Aorta (tissue), 5 donors: ENCODE measurements at places on chromosomes 2 and 18. TPM values are rescaled to one million over a fixed set of nuclear protein-coding genes. Genes with fewer than 3 reads are reported as not detected.
A peak's percentile ranks its signal among the peaks of the same experiment; 100 is the strongest.

GRCh38 chr2:28668880-28669279 lies 82.8 kb upstream of the PPP1CB start:
- no peaks in the 10 kb centered on the region for H3K27me3 ChIP-seq
- no peak overlapping the region for H3K4me3 ChIP-seq
- DNase-seq: no peak
- peaks cover 5% of the 10 kb centered on the region for H3K4me1 ChIP-seq

DNA sequence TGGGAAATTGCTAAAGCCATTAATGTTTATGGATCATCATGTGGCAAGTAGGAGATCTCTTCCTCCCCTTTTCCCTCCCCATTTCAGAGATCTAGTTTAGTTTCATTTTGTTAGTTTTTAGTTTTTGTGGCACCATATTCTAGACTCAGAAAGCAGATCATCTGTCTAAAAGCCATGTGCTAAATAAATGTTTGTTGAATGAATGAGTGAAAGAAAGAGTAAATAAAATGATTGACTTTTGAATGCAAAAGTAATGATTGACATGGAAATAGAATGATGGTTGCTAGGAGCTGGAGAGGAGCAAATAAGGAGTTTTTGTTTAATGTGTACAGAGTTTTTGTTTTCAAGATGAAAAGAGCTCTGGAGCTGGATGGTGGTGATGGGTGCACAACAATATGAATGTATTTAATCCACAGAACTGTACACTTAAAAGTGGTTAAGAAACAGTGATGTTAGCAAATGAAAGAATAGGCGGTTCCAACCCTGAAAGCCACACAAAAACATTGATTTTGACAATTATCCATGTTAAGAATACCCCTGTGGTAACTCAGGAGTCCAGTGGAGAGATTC lies 23.6 kb downstream of the TMEM178A start:
- no peaks in the 10 kb centered on the region for H3K27me3 ChIP-seq
- no peaks in the 10 kb centered on the region for H3K4me1 ChIP-seq

DNA sequence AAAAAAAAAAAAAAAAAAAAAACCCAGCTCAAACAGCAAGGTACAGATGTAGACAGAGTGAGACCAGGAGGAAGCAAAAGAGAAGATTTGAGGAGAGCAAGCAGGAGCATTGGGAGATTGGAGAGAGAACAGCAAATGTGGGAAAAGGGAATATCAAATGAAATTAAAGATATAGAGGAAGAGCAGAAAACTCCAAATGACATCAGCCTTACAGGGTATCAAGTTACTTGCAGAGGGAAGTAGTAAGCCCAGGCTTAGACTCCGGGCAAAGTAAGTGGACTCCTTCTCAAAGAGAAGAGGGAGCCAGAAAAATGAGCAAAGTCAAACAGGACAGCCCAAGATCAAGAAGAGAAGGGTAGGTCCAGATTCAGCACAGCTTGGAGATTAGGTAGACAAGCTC lies 93.3 kb upstream of the PPP1CB start:
- H3K36me3 ChIP-seq: no peaks in the 10 kb centered on the region
- no peaks in the 10 kb centered on the region for H3K27me3 ChIP-seq
- no peak for DNase-seq
- H3K4me3 ChIP-seq: no peak overlapping the region

DNA sequence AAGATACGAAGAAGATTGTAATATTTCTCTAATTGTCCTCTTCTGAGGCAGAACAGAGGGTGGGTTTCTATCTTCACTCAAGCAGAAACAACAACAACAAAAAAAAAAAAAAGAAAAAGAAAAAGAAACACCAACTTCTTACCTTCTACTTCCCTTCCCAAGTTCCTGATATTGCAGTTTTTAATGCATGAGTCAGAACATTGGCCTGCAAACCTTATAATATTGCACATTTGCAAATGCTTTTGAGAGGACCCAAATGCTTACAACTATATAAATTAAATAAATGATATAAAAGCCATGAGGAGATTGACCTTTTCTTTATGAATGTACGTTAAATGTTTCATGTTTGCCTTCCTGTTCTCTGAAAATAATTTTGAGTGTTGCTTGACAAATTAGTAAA lies 37.3 kb downstream of the PAX3 start:
- no peaks in the 10 kb centered on the region for H3K27me3 ChIP-seq
- DNase-seq: no peak
- no peak overlapping the region for H3K4me3 ChIP-seq
- H3K36me3 ChIP-seq: no peaks in the 10 kb centered on the region
- H3K27ac ChIP-seq: no peak overlapping the region
- H3K4me1 ChIP-seq: no peaks in the 10 kb centered on the region

DNA sequence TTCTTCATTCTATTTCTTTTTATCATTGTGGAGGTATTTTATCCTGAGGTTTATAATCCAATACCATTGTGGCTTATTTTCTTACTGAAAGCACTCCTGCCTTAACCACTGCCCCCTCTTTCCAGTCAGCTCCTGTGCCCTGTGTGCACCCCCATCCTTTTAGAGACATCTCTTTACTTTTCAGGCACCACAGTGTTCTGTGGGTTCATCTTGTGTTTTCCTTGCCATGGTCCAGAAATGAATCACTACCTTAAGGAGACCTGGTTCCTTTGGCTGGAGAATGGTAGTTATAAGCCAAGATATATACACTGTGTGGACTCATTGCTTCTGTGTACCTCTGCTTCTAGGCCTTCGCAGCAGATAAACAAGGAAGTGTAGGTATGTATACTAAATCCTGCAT lies 278.3 kb downstream of the PTGR3 start:
- H3K27me3 ChIP-seq: no peaks in the 10 kb centered on the region
- H3K36me3 ChIP-seq: peaks cover 1% of the 10 kb centered on the region
- H3K27ac ChIP-seq: no peak overlapping the region
- no peak for DNase-seq
- H3K4me1 ChIP-seq: no peaks in the 10 kb centered on the region
- no peak overlapping the region for H3K4me3 ChIP-seq

DNA sequence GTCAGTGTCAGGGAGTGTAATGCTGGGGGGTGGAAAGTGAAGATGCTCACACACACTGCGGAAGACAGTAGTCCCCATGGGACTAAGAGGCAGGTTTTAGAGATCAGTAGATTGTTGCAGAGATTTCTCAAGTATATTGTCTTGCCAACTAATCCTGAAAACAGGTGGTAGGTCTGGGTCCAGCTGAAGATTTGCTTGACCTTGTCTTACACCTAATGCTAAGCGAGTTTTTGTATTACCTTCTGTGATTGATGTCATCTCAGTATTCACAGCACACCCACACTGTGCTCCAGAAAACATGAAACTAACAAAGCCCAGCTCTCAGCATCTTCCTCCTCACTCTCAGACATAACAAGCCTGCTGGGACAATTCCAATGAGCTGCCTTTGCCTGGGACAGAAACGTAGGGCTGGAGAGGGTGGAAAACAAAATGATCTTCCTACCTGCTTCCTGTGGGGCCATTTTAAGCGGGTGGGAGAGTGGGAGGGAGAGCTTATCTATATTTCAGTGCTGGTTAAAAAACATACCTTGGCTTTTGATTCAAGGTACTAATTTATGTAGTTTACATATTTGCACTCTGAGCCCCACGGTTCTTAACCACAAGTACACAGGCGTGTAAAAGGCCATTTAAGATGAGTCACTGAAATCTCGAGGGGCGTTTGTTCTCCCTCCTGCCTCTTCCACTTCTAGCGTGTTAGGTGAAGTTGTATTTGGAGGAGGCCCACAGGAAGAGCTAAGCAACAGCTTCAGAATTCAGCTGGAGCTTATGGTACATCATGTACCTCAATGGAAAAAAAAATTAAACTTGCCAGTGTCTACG lies 23.1 kb upstream of the RBMS1 start:
- no peaks in the 10 kb centered on the region for H3K36me3 ChIP-seq
- H3K4me3 ChIP-seq: no peak overlapping the region
- no peaks in the 10 kb centered on the region for H3K4me1 ChIP-seq
- no peaks in the 10 kb centered on the region for H3K27me3 ChIP-seq
- no peak for DNase-seq
- no peak overlapping the region for H3K27ac ChIP-seq

DNA sequence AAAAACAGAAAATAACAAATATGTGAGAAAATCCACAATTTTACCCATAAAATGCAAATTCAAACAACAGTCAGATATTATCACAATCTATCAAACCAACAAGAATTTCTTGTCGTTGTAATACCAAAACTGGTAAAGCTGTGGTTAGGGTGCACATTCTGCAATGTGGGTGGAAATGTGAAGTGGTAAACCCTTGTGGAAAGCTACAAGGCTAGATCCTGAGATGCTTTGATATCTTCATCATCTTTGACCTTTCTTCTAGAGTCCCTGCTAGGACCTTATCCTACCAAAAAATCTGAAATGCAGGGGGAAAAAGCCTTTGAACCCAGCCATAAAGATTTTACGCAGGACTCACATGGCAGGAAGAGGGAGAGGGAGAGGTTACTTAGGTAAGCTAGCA lies 17.2 kb upstream of the ATG16L1 start:
- no peaks in the 10 kb centered on the region for H3K27me3 ChIP-seq
- no peak overlapping the region for H3K27ac ChIP-seq
- no peak overlapping the region for H3K4me3 ChIP-seq
- no peaks in the 10 kb centered on the region for H3K36me3 ChIP-seq

GRCh38 chr18:77671456-77672167 lies 422.0 kb downstream of the GALR1 start:
- no peaks in the 10 kb centered on the region for H3K4me1 ChIP-seq
- no peak overlapping the region for H3K4me3 ChIP-seq
- H3K27ac ChIP-seq: no peak overlapping the region
- no peaks in the 10 kb centered on the region for H3K36me3 ChIP-seq

The INPP4A gene
- total RNA-seq: 36.8 TPM

GRCh38 chr18:56727399-56727798 lies 76.2 kb downstream of the WDR7 start:
- DNase-seq: no peak
- H3K4me1 ChIP-seq: no peaks in the 10 kb centered on the region
- no peaks in the 10 kb centered on the region for H3K36me3 ChIP-seq
- H3K27ac ChIP-seq: no peak overlapping the region
- no peaks in the 10 kb centered on the region for H3K27me3 ChIP-seq

DNA sequence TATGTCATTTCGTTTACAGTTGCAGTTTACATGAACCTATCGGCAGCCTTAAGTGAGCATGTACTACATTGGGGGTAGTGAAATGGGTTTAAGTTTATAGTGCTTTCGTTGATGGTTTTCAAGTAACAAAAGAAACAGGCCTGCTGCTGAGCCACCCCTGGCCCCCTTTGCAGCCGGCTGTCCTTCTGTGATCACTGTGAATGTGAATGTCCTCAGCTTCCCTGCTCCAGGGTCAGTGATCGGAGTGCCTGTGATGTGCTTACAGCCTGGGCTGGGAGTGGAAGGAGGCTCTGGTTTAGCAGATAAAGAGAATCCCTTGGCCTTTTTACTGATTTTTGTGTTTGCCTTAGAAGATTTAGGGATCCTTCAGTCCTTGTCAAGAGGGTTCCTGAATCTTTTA lies 154.2 kb downstream of the FAM210A start:
- H3K4me3 ChIP-seq: no peak overlapping the region
- no peaks in the 10 kb centered on the region for H3K4me1 ChIP-seq
- H3K36me3 ChIP-seq: no peaks in the 10 kb centered on the region
- H3K27me3 ChIP-seq: no peaks in the 10 kb centered on the region
- no peak for DNase-seq
- no peak overlapping the region for H3K27ac ChIP-seq

The SPDYA gene
- 5.3 TPM for total RNA-seq

GRCh38 chr2:206863716-206864115 lies 75.6 kb upstream of the CPO start:
- no peaks in the 10 kb centered on the region for H3K4me1 ChIP-seq
- no peaks in the 10 kb centered on the region for H3K27me3 ChIP-seq
- no peak overlapping the region for H3K4me3 ChIP-seq
- no peak overlapping the region for H3K27ac ChIP-seq

The ACYP2 gene
- total RNA-seq: 21.2 TPM

DNA sequence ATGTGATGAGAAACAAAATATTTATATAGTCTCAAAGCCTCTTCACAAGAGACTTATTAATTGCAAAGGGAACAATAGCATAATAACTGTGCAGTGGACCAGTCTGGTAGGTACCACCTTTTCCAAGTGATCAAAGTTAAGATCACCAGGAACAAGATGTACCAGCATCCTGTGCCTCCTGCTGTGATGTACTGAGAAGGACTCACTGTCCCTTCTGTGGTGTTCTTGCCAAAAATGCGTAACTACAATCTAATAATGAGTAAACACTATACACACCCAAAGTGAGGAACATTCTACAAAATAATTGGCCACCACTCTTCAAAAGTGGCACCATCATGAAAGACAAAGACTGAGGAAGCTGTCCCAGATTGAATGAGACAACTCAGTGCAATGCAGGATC lies 14.5 kb downstream of the GNLY start:
- H3K4me1 ChIP-seq: no peaks in the 10 kb centered on the region
- H3K36me3 ChIP-seq: no peaks in the 10 kb centered on the region
- H3K27me3 ChIP-seq: no peaks in the 10 kb centered on the region
- H3K4me3 ChIP-seq: no peak overlapping the region
- H3K27ac ChIP-seq: no peak overlapping the region

The EMILIN1 gene
- 200 TPM for total RNA-seq

DNA sequence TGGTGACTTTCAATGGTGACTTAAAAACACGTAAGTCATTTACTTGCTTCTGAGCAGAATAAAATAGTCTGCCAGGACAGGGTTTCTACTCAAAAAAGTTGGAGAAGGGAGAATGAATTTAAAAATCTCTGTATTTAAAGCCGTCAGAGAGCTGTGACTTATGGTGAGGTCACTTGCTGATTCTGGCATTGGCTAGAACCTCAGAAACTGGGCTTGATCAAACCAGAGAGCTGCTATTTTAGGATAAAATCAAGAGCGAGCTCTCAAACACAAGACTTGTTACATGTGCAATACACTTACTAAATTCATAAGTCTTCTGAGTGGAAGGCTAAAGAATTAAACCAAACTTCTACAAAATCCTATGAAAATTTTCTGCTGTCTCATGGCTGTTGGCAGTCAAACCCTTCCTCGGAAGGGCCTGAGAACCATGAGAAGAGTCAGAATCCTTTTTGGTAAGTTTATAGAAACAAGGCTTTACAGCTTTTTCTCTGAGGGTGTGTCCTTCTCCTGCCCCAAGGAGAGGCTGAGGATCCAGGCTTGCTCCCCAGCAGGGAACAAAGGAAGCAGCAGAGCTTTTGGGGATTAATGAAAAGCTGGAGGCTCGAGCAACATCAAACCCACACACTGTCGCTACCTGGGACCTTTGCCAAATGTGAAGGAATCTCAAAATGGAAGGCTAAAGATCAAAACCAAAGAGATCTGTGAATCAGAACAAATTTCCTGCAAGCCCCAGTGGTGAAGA lies 816.4 kb downstream of the SOCS6 start:
- no peaks in the 10 kb centered on the region for H3K36me3 ChIP-seq
- peak overlapping the region; percentile 99 for H3K27ac ChIP-seq
- no peak for DNase-seq
- H3K4me3 ChIP-seq: peak overlapping the region; percentile 6
- no peaks in the 10 kb centered on the region for H3K27me3 ChIP-seq

GRCh38 chr18:384897-385296 lies 115.6 kb downstream of the COLEC12 start:
- no peaks in the 10 kb centered on the region for H3K4me1 ChIP-seq
- DNase-seq: no peak
- no peak overlapping the region for H3K27ac ChIP-seq
- H3K27me3 ChIP-seq: no peaks in the 10 kb centered on the region

The SERPINB4 gene
- not detected for total RNA-seq

- no peaks in the 10 kb centered on the region for H3K4me1 ChIP-seq
- no peaks in the 10 kb centered on the region for H3K36me3 ChIP-seq
- H3K27ac ChIP-seq: no peak overlapping the region
- DNase-seq: no peak
- no peak overlapping the region for H3K4me3 ChIP-seq
- no peaks in the 10 kb centered on the region for H3K27me3 ChIP-seq
These were observed 204.8 kb upstream of the HS6ST1 start for GRCh38 chr2:128523457-128523856.

GRCh38 chr2:100928235-100928634 lies 73.9 kb upstream of the RPL31 start:
- H3K27ac ChIP-seq: no peak overlapping the region
- peaks cover 2% of the 10 kb centered on the region for H3K4me1 ChIP-seq
- H3K4me3 ChIP-seq: no peak overlapping the region
- no peak for DNase-seq
